ENCODE measurements at places on chromosomes 6 and 20.

DNA sequence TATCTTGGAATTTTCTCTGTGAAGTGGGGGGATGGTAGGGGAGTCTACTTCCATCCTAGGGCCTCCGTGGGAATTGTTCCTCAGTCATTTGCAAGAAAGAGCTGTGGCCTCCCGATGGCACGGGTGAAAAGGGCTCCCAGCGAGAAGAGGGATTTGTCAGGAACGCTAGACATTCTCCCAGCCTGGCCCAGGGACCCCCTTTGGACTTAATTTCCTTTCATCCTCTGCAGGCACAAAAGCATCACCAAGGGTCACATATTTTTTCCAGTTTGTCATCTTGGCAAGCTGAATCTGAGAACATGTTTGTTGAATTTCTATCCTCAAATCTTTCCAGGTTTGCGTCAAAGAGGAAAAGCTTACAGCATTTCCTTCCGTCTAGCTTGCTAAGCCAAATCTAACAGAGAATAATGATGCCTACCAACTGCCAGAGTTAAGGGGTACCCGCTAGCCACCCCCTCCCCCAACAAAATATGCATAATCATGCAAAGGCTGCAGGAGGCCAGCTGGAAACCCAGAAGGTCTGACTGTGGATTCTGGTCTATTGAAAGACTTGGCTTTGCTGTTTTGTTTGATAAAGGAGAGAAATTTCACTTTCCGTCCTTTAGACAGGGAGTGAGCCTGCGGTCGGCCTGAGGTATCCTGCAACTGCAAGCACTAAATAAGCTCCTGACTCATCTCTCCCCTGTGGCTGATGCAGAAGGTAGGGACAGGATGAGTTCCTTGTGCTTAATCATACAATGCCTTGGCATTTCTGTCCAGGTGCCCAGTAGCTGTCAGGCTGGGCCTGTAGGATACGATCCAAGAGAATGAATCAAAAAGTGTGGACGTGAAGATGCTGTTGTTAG, 23.1 kb downstream of the PSMG4 start:
- DNase-seq: peak; percentile 92

DNA sequence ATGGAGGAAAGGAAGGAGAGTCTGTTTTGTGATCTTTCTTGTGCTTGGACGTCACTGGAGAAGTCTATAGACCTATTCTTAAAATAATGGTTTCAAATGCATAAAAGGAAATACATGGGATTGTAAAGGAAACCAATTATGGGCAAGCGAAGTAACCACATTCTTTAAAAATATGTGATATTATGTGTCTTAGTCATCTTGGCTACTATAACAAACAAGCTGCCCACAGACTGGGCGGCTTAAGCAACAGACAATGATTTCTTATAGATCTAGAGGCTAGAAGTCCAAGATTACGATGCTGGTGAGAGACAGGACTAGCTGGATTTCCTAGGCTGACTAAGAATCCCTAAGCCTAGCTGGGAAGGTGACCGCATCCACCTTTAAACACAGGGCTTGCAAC, 49.4 kb upstream of the CD83 start:
- DNase-seq: peak; percentile 95

- DNase-seq: peak; percentile 97
Observed at GRCh38 chr6:53326372-53327016, 22.3 kb downstream of the ELOVL5 start.

- no peak for DNase-seq
Observed at GRCh38 chr6:13474360-13474759, 13.0 kb downstream of the GFOD1 start.

DNA sequence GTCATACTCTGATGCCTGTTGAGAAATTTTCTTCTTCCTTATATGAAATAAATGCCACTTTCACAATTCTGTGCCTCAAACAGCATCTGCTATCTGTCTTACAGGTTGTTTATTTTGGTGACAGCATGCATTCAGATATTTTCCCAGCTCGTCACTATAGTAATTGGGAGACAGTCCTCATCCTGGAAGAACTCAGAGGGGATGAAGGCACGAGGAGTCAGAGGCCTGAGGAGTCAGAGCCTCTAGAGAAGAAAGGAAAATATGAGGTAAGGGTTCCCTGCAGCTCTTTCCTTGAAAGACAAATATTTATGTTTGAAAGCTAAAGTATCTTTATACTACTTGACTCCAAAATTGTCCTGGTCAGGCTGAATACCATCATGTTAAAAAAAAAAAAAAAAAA, 15.8 kb downstream of the TSPYL4 start:
- DNase-seq: peak; percentile 73

- DNase-seq: no peak
Observed at GRCh38 chr6:11538052-11538818, 686 bp downstream of the TMEM170B start.

GRCh38 chr20:11302436-11302835, 615.3 kb upstream of the BTBD3 start:
- peak; percentile 38 for DNase-seq

GRCh38 chr6:87139236-87139635, 16.1 kb upstream of the ZNF292 start:
- peak; percentile 53 for DNase-seq

DNA sequence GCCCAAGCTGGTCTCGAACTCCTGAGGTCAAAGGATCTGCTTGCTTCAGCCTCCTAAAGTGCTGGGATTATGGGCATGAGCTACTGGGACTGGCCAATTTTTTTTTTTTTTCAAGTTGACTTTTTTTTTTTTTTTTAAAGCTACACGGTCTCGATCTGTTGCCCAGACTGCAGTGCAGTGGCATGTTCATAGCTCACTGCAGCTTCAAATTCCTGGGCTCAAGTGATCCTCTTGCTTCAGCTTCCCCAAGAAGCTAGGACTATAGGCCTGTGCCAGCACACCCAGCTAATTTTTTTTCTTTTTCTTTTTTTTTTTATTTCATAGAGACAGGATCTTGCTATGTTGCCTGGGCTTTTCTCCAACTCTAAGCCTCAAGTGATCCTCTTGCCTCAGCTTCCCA, 59.5 kb downstream of the NCOA3 start:
- peak; percentile 40 for DNase-seq

GRCh38 chr6:7513529-7513928, 27.9 kb upstream of the DSP start:
- no peak for DNase-seq

DNA sequence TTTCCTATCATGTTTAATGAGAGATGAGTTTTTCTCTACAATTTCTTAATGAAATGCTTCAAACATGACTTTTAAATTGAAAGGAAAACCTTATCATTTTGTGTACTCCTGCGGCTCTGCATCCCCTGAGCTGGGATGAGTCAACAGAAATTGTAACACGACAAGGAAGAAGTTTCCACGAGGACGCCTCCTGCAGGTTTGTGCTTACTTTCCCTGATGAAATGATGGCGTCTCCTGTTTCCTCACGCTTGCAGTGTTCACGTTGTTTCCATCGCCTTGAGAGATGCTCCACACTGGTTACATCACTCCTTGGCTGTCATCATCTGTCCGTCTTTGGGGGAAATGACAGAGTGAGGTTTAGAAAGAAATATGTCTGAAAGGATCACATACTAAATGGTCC, 233.7 kb upstream of the ZFP64 start:
- DNase-seq: peak; percentile 35
